Fibroblast of skin of left biceps (primary cell): ENCODE measurements at places on chromosomes 12 and 14.

GRCh38 chr12:93593843-93594242 lies 21.4 kb downstream of the SOCS2 start:
- DNase-seq, result no peak

- DNase-seq, result no peak
These were observed 252.7 kb downstream of the MED13L start for GRCh38 chr12:116024769-116025168.

DNA sequence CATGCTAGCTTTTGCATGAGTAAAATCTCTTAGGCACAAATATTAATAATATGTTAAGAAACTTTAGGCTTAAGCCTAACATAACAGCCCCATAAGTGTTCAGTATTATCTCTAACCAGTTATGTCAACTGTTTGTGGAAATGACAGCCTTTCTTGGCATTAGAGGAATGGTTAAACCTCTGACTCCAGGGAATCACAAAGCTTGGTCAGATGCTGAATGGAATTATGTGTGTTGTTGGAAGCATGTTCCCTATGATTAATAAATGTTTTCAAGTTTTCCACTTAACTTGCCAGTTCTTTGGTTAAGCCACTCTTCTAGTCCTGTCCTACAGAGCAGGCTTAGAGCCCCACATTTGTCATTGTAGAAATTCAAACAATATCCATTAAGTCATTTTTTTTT lies 17.0 kb downstream of the PSEN1 start:
- peak; percentile 45 for DNase-seq

- no peak for DNase-seq
These were observed 429.8 kb upstream of the CCDC196 start for GRCh38 chr14:66056268-66056907.

DNA sequence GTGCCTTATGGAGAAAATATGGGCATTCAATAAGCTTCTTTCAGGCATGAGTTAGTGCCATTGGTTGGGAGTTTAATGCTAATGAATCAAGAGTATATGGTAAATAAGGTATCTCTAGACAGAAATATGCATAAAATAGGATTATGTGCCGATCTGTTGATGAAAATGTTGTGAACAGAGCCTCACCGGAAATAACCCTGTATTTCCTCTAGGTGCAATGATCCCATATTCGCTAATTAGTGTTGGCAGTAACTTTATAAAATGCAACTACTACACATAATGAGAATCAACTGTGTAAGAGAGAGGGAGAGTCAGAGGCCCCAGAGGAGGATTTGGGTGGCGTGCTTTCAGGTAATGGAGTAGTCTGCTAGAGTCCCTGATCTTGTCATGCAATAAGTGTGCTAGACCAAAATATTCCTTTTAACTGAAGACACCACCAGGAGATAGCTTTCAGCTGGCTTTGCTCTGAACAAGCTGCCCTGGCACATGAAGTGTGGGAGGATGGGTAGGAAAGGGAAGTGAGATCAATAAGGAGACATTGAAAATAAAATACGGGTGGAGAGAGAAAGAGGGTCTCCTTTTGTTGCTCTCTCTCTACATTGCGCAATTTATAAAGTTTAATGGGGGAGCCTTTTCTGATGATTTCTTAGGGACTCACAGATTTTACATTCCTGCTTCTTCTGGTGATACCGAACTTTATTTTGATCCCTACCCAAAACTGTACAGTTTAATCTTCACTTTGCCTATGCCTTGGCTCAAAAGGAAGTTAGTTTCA lies 68.6 kb upstream of the PLXNC1 start:
- DNase-seq, result no peak

DNA sequence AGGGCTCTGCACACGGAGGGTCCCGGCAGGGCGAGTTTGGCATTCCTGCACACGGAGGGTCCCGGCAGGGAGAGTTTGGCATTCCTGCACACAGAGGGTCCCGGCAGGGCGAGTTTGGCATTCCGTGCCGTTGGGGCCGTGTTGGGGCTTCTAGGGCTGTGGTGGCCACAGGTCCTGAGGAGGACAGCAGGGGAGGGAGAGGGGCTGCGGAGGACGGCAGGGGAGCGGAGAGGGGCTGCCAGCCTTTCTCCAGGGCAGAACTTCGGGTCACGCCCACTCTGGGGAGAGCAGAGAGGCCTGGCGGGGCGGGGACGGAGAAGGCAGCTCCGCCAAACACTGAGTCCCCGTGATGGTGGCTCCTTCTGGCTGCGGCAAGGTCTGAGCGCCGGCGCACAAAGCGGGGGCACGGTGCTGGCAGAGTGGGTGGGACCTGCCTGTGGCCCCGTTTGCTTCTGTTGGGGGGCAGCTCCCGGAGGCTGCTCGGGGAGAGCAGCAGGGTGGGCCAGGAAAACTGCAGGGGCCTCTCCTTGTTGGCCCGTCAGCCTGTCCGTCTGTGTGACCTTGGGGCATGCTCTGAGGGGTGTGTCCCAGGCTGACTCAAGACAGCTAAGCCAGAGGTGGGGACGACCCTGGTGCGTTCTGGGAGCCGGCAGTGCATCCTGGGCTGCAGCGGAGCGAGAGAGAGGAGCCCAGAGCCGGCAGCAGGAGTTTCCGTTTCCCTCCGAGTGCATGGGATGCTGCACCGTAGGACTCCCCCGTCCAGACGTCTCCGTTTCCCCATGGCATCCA lies 60.2 kb downstream of the LRCOL1 start:
- no peak for DNase-seq
